HFF-Myc (cell line): ENCODE measurements at places on chromosomes 3 and 15.

- DNase-seq = no peak
Measured at GRCh38 chr3:19540464-19540863, 392.2 kb downstream of the KCNH8 start.

DNA sequence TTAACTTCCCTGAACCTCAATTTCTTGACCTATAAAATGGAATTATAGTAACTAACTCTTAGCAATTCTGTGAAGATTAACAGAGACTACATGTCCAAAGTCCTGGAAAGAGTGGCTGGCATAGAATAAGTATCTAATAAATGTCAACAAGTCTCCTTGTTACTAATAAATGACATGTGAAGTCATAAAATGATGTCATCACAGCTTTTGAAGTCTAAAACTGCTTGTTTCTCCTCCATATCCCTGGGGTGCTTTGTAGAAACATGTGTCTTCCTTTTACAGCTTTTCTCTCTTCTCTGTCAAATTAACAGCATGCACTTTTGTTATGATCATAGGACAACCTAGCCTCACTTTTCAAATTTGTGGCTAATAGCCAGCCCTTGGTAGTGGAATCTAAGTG is 510.2 kb downstream of the NTRK3 start:
- DNase-seq = no peak

DNA sequence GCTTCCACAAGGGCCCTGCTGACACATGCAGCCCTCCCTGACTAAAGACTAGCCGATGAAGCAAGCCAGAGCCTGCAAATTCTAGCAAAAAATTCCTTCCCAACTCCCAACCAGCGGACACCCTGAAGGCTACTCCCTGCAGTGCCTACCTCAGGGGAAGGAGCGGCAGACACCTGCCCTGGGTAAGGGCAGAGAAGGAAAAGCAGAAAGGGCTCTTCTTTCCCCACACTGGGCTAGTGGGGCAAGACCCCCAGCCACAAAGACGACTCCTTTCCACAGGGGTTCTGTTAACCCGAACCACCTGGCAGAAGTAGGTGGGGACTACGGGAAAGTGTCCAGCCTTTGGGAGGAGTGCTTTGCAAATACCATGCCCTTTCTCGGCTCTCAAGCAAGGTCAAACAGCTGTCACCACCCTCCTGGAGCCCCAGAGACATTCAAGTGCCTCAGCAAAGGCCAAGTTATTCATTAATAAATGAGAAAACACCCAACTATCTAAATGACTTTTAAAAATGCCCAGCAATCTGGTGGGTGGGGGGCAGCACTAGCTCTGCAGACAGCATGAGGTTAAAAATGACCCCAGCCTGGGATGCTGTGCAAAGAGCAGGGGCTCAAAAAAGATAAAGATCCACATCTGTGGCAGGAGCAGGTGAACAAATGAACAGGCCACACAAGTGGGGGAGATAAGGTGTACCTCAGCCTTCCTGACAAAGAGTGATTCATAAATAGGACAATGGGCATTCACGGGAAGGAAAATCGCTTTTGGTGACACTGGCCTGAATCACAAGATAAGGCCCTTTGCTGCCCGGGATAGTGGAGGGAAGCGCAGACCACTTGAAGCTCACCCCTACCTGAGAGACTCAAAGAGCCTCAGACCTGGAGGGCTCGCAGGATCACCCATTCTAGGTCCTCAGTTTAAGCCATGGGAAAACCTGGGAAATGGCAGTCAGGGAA is 33.0 kb downstream of the CCDC12 start:
- DNase-seq = no peak

DNA sequence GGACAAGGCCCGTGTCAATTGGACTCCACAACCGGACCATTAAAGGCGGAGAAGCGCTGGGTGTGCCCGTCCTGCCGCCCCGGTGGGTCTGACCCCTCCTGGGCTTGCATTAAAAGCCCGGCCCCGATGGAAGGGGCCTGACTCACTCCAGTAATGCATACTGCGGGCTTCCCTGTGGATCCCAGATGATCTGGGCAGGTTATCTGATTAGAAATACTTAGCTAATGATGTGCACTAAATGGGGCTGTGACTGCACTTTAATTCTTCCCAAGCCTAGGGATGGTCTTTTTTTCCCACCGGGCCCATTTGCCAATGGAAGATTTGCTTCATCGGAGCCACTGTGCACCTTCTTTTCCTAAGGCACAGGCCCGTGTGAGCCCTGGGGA is 124.9 kb downstream of the TMEM266 start:
- DNase-seq = no peak

GRCh38 chr3:87246662-87247429 is 19.7 kb downstream of the CHMP2B start:
- no peak for DNase-seq

GRCh38 chr3:140128631-140129030 is 193.6 kb downstream of the CLSTN2 start:
- DNase-seq = peak; percentile 7

GRCh38 chr15:90620379-90621067 is 90.8 kb downstream of the CRTC3 start:
- no peak for DNase-seq

GRCh38 chr15:39232512-39232911 is 348.4 kb upstream of the THBS1 start:
- no peak for DNase-seq
